ENCODE measurements at places on chromosomes 5 and 9.

DNA sequence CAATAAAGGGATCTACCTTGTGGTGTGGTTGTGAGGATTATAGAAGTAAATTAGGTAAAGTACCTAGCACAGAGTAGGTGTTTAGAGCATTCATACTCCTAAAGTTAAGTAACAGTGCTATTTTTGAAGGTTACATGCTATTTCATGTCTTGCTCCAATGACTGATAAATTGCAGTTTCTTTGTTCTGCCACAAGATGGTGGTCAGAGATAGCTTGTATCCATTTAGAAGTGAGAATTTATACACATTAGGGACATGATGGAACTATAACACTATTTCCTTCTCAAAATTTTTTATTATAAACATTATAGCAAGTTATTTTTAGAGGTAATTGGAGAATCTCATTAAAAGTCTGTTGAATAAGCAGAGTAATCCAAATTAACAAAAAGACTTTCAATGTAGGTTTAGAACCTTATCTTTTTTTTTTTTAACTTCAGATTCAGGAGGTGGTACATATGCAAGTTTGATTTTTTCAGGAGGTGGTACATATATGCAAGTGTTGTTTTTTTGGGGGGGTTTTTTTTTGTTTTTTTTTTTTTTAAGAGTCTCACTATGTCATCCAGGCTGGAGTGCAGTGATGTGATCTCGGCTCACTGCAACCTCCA lies 17.1 kb downstream of the MTREX start:
- peak; percentile 27 for DNase-seq

- DNase-seq, result no peak
These were observed 40.2 kb upstream of the TEX48 start for GRCh38 chr9:114722081-114722621.

DNA sequence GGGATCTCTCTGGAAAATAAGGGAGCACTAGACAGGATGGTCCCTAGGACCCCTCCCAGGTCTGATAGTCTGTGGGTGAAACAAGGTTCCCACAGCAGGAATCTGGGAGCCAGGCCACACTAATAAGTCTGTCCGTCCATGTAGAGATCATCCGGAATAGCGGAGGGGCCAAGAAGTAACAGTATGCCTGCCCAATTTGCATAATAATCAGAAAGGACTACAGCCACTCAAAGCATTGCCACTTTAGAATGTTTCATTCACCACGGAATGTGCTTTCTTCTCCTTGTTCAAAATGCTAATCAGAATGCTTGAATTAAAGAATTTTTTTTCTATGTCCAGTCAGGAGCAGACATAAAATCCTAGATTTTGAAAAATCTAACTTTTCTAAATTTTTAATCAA lies 254.9 kb downstream of the ACTL7B start:
- DNase-seq, result no peak

DNA sequence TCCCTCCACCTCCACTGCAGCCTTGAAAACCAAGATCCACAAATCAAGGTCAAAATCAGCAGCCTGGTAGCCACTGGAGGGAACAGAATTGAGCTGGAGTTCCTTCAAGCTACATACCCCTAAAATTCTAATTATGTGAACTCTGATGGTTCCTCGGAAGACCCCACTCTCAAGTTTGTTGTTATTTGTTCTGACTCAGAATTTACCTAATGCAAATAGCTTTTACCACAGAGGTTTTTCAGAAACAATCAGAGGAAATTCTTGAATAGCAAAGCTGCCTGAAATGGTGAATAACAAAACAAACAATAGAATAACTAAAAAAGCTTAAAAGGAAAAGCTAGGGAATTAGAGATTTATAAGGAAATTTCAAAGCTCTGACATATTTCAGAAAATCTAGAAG lies 220.0 kb downstream of the CDH18 start:
- no peak for DNase-seq

DNA sequence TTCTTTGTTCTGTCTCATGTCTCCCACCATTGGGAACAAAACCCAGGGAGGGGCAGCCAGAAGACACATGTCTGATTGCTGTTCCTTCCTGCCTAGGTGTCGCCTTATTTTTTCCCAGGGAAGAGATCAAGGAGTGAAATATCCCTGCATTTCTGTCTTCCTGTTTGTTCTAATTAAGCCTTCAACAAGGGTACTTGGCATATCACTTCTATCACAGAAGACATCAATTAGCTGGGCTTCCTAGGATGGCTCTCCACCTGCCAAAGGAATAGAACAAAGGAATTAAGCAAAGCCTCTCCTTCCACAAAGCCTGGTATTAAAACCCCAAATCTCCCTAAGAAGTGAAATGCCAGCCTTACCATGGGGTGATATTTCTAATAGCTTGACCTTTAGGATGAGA lies 299.5 kb upstream of the CD180 start:
- no peak for DNase-seq

- DNase-seq, result no peak
These were observed 321.4 kb upstream of the ACTBL2 start for GRCh38 chr5:57804007-57804444.

DNA sequence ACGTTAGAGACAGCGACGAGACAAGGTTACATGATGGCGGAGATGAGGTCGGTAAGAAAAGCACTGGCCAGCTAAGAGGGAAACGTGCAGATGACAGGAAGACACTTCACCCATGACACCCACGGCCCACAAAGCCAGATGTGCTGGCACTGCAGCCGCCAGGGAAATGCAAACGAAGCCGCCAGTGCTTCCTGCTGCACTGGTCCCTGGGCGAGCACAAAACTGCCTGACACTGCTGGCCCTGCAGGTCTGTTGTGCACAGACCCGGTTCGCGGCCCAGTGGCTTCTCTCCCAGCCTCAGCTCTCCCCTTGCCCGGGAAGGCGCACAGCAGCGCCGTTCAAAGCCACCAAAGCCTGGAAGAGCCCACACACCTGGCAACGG lies 20.3 kb downstream of the QSOX2 start:
- no peak for DNase-seq

DNA sequence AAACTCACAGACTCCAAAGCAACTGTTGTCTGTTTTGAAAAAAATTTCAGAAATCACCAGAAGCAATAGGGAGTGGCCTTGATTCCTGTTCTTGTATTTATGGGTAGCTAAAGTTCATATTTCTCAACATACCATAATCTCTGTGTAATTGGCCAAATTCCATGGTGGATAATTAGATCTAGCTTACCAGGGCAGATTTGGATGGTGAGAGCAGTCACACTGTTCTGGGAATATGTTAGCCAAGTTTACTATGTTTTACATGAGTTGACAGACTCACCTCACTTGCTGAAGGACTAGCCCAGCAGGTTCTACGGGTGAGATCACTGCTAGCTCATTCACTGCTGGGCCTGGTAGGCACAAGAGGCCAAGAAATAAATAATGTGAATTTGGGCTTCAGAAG lies 32.7 kb upstream of the CDKN2B start:
- no peak for DNase-seq

DNA sequence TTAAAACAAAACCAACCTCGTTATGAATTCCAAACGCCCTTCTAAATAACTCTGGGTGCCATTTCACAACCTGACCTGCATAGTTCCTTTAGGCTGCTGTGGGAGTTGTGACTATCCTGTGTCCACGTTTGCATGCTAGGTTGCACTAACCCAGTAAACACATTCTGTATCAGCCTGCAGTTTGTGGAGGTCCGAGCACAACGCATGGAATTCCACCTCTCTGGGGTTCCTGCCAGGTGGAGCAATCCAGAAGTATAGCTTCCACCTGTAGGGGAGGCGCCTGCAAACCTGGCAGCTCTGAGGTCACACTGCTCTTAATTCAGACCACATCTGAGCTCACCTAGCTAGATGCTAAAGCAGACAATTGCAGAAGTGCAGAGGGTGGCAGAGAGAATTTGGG lies 57.2 kb downstream of the MARCHF3 start:
- no peak for DNase-seq

Measured in HEK293T (cell line).